ENCODE measurements at places on chromosomes 2 and 18.

DNA sequence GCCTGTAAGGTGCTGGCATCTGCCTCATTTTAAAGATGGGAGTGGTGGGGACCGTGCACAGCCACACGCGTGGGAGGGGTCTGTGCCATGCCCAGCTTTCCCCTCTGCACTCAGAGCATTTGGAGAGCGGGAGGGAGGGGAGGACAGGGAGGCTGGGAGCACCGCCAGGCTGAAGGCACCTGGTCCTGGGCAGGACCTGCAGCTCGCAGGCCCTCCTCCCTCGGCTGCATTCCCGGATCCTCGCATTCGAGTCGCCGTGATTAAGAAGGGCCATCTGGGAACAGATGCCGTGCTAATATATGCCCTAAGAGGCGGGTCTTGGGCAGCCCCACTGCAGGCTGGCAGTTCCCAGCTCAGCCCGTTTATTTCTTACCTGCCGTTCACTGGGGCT, 84.0 kb downstream of the PTGR3 start:
- no peak for DNase-seq

- DNase-seq = no peak
These were observed 69.4 kb downstream of the CABLES1 start for GRCh38 chr18:23204589-23205235.

- no peak for DNase-seq
These were observed 438.6 kb downstream of the ZEB2 start for GRCh38 chr2:144081272-144081671.

DNA sequence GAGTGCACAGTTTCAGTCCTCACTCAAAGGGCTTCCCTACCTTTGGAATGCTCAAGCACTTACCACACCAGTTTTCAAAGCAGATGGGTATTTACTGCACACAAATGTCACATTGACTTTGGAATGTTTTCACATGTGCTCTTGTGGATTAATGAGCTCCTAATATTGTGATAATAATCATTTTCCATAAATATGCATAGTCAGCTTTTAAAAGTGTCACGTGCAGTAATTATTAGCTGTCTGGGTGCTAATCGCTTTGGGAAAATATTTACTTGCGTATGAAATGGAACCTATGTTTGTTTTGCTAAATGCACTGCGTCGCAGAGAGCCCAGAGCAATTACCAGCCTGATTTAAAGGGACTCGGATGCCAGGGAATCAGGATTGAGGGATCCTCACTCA, 229.3 kb downstream of the SMAD2 start:
- no peak for DNase-seq

DNA sequence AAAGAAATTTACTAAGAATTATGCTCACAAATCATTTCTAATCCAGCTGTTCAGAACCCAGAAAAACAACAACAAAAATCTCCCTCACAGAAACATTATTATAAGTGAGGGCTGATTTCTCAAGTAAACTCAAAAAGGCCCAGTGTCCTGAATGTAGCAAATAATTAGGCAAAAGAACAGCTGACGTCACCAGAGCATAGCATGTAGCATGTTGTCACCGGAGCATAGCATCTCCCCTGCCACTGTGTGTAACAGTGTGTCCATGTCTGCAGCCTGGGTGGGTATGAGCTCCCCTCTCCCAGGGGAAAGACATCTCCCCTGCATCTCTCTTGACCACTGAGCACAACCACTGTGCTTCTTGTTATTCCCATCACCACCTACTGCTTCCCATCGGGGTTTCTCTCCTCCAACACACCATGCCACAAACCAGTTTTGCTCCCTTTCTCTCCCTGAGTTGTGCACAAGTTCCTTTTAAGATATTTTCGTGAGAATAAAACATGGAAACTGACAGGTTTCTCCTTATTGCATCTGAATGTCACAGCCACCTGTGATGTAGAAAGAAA, 126.7 kb downstream of the CABYR start:
- DNase-seq = no peak

- peak; percentile 62 for DNase-seq
These were observed at the start of gene RAPGEF4 for GRCh38 chr2:172735582-172736423. Gene RAPGEF4, plus strand, starts transcription at chr2:172735845. Its CDS starts 139 bp downstream, at chr2:172735984.

GRCh38 chr18:37476182-37476581, 89.4 kb downstream of the CELF4 start:
- no peak for DNase-seq

GRCh38 chr2:85754313-85755095, 713 bp downstream of the ATOH8 start:
- DNase-seq = peak; percentile 81

DNA sequence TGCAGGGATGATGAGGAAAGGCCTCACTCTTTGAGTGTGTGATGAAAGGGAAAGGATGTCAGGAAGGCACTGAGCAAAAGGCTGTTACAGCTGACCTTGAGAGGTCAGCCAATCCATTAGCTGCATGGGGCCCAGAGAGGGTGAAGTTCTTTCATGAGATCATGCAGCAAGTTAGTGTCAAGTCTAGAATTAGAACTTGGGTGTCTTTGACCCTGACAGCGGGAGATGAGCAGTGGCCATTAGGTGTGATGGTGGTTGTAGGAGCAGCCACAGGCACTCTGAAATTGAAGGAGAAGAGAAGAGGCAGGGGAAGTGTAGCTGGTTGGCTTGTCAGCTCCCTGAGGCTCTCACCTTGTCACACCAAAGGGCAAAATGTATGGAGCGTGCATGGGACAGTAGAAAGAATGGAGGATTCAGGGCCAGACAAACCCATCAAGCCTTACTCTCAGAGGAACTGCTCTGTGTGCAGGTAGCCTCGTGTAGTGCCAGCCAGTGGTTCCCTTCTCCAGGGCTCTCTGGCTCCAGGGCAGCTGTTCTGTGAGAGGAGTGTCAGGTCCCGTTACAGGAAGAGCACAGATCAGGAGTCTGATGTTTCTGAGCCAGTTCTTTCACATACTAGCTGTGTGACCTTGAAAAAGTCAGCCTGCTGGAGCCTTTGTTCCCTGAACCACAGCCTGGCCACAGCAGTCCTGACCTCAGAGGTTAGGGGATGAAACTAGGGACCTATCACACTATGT, 35.9 kb downstream of the MAP4K4 start:
- DNase-seq = no peak

GRCh38 chr2:240112914-240113690, 23.0 kb downstream of the COPS9 start:
- DNase-seq = peak; percentile 25

DNA sequence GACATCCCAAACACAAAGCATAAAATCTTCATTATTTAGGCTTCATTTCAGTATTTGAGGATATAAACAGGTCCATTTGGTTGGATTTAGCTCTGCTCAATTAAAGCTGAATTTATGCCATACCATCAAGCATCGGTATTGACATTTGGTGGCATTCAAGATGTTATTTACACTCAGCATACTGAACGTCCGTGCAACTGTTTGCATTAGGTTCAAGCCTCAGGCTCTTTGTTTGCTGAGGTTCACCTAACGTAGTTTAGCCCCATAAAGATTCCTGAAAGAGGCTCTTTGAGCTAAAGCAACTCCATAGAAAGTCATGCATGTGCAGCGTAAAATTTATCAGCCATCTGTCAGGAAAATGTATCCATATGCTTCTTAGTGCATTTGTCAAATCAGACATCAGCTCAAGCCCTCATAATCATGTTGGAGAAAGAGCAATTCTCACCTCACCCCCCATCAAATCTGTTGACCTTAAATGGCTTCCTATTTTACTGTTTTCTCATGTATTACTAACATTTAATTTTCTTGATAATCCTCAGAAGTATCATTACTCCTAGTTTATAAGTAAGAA, 366.9 kb downstream of the EPHA4 start:
- DNase-seq = no peak

GRCh38 chr2:8847400-8847799, 10.0 kb upstream of the KIDINS220 start:
- DNase-seq = no peak

- DNase-seq = no peak
These were observed 16.0 kb upstream of the LINC00305 start for GRCh38 chr18:64164883-64165282.

DNA sequence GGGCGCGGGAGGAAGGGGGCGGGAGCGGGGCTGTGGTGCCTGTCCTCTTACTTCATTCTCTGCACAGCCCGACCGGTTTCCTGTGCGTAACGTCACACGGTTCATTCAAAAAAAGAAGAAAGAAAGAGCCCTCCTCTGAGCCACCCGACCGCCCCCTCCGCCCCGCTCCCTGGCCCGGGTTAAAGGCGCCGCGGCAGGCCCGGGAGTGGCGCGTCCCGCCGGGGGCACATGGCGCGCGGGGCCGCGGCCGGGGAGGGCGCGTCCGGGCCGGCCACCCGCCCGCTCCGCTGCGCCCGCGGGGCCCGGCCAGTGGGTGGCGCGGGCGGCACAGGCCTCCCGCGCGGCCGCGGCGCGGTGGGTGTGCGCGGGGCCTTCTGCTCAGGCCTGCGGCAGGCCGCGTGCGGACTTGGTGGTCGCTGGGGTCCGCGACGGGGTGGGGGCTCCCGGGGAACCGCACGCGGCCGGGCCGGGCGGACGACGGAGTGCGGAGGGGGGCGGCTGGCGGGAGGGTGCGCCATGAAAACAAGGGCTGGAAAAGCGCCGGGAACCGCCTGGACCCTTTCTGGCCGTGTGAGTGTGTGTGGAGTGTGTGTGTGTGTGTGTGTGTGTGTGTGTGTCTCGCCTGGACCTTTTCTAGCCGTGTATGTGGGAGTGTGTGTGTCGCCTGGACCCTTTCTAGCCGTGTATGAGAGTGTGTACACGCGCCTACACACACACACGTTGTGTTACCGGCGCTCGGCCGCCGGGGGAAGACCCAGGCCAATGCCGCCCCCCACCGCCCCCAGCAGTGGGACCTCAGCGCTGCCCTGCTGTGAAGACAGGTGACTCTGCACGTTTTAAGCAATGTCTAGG, 780 bp upstream of the BCL2 start:
- peak; percentile 91 for DNase-seq

GRCh38 chr2:67055387-67056304, 341.5 kb upstream of the ETAA1 start:
- DNase-seq = no peak

- DNase-seq = peak; percentile 53
These were observed 163.5 kb downstream of the UXS1 start for GRCh38 chr2:106030287-106031268.

GRCh38 chr2:212311807-212312404, 226.7 kb downstream of the ERBB4 start:
- no peak for DNase-seq

DNA sequence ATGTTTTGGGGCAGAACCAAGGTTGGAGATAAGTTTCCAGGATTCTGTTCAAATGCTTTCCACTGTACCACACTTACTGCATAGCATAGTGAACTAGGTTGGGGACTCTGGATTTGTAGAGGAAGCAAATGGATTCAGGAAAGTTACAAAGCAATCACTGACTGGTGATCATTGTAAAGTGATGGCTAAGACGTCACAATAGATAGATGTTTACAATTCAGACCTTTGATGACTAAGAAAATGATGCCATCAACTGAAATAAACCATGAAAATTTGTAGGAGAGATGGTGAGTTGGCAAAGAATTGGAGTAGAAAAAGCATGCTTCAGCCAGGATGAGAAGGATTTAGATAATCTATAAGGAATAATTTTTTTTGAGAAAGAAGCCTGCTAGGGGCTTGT, 178.0 kb downstream of the UBE2E3 start:
- DNase-seq = no peak

DNA sequence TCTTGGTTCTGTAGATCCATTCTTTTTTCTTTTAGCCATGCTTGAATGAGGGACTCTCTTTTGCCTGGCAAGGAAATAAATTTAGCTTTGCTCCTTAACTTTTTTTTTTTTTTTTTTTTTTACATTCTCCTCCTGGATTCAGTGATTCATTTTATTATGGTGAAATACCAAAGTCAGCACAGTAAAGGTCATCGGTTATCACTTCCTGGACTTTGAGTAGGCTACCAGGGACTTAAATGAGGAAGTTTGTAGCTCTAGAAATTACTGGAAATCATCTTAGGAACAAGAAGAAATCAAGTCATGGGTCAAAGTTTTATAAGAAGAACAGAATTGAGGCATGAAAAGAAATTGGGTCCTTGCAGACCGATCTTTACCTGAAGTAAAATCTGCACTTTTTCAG, 75.0 kb downstream of the SOCS6 start:
- DNase-seq = no peak

GRCh38 chr2:26073830-26074229, 39.9 kb downstream of the RAB10 start:
- no peak for DNase-seq

- no peak for DNase-seq
These were observed 79.8 kb upstream of the CYRIA start for GRCh38 chr2:16745466-16745865.

- DNase-seq = no peak
These were observed 349.4 kb upstream of the SPRED2 start for GRCh38 chr2:65781756-65782155.

DNA sequence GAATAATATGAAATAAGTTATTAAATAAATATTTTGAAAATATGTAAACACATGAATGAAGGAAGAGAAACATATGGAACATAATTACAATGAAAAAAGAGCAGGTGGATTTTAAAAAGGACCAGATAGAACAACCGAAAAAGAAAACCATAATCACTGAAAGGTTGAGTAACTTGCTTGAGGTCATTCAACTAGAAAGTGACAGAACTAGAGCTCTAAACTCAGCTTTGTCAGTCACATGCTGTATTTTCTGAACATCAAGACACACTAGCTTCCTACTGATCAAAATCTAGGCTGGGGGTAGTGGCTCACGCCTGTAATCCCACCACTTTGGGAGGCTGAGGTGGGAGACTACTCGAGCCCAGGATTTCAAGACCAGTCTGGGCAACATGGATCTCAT, 30.0 kb upstream of the ITGAV start:
- no peak for DNase-seq

- no peak for DNase-seq
These were observed 8.0 kb downstream of the MC5R start for GRCh38 chr18:13831864-13832508.

DNA sequence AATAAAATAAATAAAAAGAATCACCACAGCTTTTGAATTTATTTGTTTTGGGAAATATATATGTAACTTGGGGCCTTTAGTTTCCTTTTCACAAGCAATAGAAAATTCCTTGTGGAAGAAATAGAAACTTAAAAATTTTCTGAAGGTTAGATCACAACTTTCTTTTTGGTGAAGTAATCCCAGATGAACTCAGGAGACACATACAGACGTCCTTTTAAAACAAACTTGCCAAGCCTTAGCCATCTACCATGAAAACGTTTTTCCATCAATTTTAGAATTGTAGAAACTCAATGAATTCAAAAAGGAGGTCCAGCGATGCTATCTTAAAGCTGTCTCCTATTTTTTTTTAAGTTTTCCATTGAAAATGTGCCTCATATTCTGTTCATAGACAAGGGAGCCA, 225.6 kb downstream of the ASXL3 start:
- no peak for DNase-seq

- no peak for DNase-seq
These were observed 32.4 kb downstream of the LHCGR start for GRCh38 chr2:48723129-48723528.

Data from kidney (tissue), 22 donors.